Left hindlimb (tissue), 1 donor: ENCODE measurements at places on chromosomes 7 and 10.
A peak's percentile ranks its signal among the peaks of the same experiment; 100 is the strongest.

DNA sequence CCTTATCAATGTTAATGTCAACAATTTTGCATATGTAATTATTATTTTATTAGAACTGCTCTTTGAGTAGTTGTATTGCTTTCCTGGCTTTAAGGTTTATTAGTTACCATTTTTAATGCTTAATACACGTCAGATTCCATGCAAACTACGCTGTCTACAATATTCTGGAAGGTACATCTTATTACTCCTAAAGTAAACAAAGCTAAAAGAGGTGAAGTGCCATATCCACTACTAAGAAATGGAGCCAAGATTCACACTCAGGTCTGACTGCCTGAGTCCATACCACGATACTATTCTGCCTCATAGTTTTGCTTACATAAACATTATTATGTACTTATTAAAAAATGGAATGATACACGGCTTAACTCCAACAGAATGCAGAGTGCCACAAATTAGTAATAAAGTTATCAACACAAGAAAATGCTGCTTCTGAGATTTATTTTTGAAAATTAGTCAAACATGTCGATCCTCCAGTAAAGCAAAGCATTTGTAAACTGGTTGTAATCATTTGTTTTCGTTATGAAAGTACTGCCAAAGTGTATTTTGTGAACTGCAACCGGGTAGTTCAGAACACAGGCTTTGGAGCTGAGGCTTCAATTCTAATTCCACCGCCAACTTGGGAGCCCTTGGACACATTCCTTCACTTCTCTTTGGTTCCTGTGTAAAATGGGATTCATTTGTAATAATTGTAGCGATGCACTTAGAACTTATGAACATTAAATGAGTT is 1.1 kb upstream of the DMTF1 start:
- DNase-seq: no peak

DNA sequence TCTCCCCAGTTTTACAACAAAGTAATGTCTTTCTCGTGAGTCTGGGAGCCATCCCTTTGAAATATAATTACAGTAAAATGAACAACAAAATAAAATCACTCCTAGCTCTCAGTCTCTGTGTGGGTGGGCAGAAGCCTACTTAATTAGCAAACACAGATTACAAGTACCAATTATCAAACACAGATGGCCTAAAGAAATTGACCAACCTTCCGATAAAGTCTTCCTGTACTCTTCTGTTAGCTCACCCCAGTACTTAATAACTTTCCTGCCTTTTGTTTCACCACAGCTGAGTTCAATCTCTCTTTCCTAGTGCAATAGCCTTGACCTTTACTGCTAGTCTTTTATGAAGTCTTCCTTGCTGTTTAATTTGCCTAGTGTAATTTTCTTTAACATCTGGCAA is 719.2 kb upstream of the MBL2 start:
- DNase-seq: no peak

- no peak for DNase-seq
These were observed 44.9 kb downstream of the CAV1 start for GRCh38 chr7:116569737-116570136.

- no peak for DNase-seq
These were observed 41.3 kb downstream of the WNT2 start for GRCh38 chr7:117281562-117281961.

GRCh38 chr10:110443239-110444003 is 54.3 kb upstream of the DUSP5 start:
- DNase-seq: no peak

DNA sequence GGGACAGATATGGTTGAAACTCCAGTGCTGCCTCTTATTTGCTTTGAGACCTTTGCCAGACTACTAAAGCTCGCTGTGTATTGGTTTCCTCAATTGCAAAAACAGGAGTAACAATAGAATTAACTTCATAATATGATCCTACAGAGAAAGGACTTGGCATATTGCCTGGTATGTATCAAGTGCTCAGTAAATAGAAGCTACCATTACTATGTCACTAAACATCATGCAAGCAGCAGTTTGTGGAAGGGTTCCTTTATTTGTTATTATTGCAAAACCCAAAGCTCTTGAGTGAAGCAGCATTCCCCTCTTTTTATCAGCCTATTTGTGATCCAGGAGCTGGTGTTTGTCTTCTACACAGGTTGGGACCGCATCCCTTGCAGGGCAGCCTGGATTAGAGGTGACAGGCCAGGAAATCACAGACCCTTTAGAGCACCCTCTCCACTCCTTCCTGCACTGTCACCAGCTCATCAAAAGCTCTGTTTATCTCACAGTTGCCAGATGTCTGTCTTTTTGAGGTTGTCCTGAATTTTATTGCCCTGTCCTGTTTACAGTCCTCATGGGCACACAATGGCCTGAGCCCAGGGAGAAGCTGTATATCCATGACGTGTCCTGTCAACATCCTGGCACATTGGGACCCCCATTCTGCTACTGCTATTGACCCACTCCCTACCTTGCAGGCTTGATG is 121.5 kb downstream of the SNX10 start:
- DNase-seq: no peak

- no peak for DNase-seq
These were observed 420.5 kb upstream of the CNTNAP2 start for GRCh38 chr7:145696071-145696470.

DNA sequence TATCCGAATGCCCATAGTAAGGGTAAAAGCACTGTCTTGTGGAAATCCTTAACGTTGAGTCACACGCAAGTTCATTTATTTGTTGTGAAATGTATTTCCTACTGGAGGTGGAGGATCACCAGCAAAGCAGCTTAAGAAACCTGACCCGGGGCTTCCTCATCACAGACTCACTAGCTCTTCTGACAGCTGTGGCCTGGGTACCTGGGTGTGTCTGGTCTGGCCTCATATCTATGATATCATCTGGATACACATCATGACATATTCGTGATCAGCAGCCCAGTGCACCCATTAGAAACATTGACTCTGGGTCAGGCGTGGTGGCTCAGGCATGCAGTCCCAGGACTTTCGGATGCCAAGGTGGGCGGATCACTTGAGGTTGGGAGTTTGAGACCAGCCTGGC is 8.8 kb downstream of the DRGX start:
- no peak for DNase-seq

GRCh38 chr7:17301471-17302456 is 3.3 kb downstream of the AHR start:
- DNase-seq: no peak

- peak; percentile 50 for DNase-seq
These were observed 130.6 kb downstream of the SPAG6 start for GRCh38 chr10:22475651-22476600.

DNA sequence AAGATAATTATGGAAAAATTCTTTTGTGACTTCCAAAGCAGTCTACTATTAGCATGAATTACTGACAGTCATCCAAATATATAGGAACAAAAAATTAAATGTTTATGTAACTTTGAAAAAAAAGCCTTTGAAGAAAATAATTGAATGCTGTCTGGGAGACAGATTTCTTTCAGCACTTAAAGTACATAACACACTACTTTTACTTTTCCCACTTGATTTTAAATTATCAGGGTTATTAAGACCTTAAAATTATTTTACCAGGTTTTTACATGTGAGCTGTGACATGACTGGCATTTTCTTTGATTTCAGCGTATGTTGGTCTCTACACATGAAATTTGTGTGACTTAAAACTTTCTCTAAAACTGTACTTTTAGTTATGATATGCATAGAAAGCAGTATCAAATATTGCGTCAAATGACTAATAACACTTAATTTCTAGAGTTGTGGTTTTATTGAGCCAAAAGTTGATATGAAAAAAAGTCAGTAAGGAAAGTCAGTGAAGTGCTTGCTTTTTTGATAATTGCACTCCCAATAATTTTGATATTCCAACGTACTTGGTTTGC is 3.1 kb downstream of the PTEN start:
- no peak for DNase-seq

GRCh38 chr10:75801121-75801520 is 369.7 kb downstream of the LRMDA start:
- no peak for DNase-seq

DNA sequence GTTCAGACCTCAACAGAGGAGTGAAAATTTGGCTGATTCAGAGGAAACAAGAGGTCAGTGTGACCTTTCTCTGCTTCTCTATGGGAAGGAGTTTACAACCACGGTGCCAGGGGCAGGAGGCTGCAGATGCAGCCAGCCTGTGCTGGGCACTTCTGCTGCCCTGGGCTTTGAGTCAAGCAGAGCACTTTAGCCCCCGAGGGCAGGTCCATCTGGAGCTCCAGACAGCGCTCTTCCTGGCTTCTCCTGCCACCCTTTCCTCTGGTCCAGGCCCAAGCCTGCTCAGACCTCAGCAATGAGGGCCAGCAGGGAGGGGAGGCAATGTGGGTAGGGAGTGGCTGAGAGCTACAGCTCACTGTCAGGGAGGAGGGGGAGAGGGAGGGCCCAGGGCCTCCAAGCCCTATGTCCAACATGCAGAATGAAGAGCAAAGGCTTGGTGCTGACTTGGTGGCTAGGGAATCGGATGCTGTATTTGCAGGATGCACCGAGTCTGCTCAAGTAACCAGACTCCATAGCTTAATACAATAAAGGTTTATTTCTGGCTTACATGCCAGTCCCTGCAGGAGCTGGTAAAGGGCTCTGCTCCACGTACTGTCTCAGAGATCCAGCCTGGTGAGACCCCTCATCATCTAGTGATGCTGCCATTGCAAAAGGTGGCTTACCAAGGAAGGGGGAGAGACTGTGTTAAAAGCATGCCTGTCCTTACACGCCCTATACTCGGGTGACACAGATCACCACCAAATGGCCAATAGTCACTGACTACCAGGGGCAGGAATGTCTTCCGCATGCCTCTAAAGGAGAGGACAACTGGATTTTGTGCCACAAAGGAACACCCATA is 481.6 kb downstream of the RPS24 start:
- no peak for DNase-seq

DNA sequence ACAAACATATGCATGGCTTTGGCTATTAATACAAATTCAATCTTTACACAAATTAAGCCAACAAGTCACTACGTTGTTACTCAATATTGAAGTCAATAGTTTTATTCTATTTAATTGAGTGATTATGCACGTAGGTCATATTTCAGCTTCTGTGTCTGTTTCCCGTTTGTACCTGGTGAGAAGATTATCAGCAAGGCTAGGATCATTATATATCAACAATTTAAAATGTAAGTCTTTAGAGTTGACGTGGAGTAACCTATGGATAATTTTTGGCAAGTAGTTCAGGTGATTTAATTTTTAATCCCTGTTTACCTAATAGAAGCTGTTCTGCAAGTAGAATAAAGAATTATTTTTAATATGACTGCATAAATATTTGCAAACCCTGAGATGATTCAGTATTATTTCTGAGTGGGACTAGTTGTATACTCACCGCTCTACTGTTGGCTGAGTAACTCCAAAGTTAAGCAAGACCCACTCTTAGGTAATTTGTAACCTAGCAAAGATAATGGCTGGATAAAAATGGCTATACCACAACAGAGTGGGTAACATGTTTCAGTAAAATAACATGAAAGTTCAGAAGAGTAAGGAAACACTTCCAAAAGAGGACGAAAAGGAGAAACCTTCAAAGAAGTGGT is 161.0 kb downstream of the HGF start:
- DNase-seq: no peak

- no peak for DNase-seq
These were observed 414.9 kb downstream of the GLRX3 start for GRCh38 chr10:130550952-130551674.

DNA sequence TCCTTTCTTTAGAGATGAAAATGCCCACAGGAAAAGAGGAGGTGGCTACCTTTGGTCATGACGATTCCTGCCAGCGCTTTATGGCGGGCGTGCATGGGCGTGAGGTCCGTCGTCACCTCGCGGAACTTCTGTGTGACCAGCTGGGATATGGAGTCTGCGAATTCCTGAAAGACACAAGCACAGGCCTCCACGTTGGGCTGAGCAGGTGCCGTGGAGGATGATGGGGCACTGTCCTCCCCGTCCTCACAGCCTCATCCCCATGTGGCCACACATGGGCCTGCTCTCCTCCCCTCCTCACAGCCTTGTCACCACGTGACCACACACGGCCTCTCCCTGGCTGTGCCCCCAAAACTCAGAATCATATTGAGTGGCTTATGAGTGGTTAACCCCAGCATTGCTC is 214.7 kb downstream of the WDR37 start:
- no peak for DNase-seq

GRCh38 chr7:112121318-112121717 is 84.9 kb downstream of the DOCK4 start:
- no peak for DNase-seq

GRCh38 chr10:63760034-63760707 is 239.0 kb downstream of the REEP3 start:
- DNase-seq: peak; percentile 36

GRCh38 chr10:96275685-96276418 is 4.5 kb upstream of the BLNK start:
- no peak for DNase-seq

DNA sequence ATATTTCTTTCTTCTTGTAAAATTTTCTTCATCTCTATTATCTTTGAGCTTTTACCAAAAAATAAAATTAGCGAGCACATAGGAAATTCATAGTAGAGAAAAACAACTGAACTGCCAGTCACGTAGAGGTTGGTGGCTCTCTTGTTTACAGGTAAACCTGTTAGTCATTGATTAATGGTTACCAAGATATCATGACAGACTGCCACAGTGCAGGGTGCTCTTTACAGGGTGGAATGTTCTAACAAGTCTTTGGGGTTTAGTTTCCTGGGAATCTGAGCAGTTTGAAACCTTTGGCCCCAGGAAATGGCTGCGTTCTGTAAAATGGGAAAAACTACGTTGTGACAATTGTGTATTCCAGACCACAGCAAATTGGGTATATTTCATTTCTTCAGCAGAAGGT is 407.3 kb upstream of the ADARB2 start:
- no peak for DNase-seq

DNA sequence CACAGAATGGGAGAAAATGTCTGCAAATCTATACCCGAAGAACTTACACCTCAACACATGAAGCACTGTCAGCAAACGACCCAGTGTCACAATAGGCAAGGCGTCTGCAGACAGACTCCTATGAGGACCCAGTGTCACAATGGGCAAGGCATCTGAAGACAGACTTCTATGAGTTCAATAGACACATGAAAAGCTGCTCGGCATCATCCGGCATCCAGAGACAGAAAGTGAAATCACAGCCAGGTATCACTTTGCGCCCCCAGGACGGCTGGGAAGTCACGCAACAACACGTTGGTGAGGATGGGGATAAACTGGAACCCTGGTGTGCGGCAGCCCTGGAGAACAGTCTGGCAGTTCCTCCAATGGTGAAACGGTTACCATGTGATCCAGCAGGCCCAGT is 273.2 kb downstream of the ELFN1 start:
- no peak for DNase-seq

DNA sequence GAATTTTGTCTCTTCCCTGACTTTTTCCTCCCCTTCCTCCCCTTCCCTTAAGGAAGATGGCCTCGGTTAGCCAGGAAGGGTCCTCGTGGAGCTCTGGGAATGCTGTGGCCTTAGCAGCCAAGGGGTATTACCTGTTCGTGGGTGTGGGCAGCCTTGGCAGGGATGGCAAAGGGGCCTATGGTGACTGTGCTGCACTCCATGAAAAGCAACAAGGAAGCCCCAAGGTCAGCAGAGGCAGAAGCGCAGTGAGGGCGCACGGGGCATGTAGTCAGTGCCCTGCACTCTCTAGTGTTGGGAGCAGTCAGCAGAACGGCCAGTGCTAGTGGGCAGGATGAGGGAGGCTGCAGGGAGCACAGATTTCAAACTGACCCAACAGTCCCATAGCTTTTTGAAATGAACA is 191.8 kb downstream of the ADARB2 start:
- DNase-seq: no peak
